ENCODE measurements at places on chromosomes 5 and 9.
A peak's percentile ranks its signal among the peaks of the same experiment; 100 is the strongest.

- no peak for DNase-seq
These were observed 1.1 kb downstream of the LCN12 start for GRCh38 chr9:136952876-136953770.

DNA sequence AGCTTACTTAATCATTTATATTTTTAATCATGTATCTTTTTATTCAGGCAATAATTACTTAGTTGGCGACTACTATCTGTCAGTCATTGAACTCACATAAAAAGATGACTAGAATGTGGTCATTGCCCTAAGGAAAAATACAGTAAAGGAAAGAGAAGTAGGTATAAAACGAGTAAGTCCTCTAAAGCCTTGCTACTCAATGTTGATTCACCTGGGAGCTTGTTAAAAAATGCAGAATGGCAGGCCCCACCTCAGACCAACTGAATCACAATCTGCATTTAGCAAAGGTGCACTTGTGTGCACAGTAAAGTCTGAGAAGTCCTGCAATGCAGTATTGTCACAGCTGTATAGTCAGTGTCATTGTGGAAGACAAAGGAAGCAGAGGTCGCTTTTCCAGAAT lies 592.4 kb downstream of the CSNK1G3 start:
- no peak for DNase-seq

GRCh38 chr5:126108470-126108869 lies 314.7 kb upstream of the GRAMD2B start:
- no peak for DNase-seq

DNA sequence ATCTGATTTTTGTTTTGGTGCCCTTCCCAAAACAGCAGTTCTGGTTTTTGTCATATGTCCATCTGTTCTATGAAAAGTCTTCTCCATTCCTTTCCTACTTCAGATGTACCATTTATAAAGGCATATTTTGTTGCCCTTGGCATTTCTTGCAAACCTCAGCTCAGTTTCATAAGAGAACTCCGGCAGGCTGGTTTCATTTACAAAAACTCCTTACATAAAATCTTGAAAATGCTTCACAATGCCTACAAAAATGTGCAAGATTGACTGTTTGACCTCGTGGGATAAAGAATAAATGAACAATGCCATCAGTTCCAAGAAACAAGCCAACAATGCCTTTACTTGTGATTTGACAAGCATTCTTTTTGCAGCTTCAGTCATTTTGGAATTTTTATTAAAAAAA lies 39.1 kb upstream of the CTNNAL1 start:
- no peak for DNase-seq

DNA sequence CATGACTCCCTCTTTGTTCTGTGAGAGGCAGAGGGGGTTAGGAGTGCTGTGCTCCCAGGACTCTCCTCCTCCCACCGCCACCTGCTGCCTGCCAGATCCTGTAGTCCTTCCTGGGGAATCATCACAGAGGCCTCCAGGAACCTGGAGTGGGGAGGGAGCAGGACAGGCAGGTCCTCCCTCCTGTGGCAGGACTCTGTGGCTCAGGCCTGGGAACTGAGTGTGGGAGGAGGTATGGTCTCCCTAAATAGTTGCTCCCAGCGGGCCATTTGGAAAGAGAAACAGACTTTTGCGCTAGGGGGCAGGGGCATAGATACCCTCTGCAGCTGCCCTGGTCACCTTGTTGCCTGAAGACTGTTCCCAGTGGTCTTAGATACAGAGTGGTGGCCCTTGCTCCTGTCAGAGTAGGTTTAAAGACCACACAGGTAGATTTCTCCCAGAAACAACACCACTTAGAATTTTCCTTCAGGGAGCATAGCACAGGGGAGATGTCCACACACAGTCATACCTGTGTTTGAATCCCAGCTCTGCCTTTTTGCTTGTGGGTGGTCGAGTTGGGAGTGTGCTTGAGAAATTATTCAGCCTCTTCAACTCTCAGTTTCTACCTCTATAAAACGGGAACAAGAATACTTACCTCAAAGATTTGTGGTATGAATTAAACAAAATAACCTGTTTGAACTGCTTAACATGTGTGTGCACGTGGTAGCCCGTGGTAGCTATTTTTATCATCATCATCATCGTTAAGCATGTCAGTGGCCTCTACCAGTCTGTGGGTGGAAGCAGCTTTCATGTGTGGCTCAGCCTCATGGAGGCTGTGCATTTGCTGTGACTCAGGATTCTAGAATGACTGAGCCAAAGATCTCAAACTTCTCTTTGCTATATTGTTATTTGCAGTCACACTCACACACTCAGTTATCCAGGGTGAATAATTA lies 55.8 kb downstream of the SLC22A5 start:
- no peak for DNase-seq

- no peak for DNase-seq
These were observed 41.6 kb upstream of the TMEM215 start for GRCh38 chr9:32741706-32742105.

- peak; percentile 77 for DNase-seq
These were observed 257.4 kb downstream of the ENC1 start for GRCh38 chr5:74382987-74383593.

DNA sequence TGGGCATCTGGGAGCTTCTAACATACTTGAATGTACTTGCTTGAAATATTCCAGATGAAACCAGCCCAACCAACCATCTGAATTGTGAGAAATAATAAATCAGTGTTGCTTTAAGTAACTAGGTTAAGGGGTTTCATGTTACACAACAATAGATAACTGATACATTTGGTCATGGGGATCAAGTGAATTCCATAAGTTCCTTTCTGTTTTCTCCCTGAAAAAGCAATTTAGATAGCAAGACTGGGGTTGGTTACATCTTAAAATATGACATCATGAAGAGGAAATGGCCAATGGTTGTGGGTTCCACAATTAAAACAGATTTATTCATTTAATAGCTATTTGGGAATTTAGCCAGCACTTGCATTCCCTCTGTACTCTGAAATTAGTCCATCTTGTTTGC lies 559.7 kb downstream of the TLR4 start:
- DNase-seq = no peak

DNA sequence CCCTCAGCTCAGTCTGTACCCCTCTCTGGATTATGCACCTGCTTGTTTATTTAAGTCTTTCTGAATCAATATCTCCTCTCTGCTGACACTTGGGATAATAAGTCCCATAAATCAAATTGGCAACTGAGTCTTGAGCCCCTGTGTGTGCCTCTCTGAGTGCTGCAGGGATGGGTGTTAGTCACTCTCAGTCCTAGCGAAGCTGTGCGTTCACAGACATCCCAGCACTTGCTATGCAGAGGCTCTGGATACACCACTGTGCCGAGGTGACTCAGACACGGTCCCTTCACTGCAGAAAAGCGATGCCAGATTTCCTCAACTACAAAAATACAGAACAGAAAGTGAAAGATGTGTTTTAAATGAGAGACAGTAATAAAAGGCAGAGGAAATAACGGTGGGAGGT lies 4.1 kb upstream of the KCNMB1 start:
- DNase-seq = no peak

GRCh38 chr9:79584655-79584982 lies 12.9 kb downstream of the TLE4 start:
- no peak for DNase-seq

DNA sequence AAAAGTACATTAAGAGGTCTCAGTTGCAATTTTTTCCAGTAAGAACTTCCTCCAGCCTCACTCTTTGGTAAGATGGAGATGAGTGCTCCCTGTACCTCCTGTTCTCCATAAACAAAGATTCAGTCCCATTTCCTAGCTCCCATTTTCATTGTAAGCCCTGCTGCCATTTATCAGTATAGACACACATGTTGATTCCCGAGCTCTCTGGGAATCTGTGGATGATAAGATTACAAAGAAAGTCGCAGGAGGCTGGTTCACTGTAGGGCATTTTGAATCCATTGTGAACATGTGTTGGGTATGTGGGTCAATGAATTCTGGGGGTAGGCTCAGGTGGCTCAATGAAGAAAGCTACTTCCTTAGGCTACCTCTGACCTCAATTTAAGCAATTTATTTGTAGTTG lies 36.7 kb downstream of the RGMB start:
- peak; percentile 1 for DNase-seq
